ENCODE measurements at places on chromosomes 11 and 22. TPM values are rescaled to one million over a fixed set of nuclear protein-coding genes. Genes with fewer than 3 reads are reported as not detected.
A peak's percentile ranks its signal among the peaks of the same experiment; 100 is the strongest.

DNA sequence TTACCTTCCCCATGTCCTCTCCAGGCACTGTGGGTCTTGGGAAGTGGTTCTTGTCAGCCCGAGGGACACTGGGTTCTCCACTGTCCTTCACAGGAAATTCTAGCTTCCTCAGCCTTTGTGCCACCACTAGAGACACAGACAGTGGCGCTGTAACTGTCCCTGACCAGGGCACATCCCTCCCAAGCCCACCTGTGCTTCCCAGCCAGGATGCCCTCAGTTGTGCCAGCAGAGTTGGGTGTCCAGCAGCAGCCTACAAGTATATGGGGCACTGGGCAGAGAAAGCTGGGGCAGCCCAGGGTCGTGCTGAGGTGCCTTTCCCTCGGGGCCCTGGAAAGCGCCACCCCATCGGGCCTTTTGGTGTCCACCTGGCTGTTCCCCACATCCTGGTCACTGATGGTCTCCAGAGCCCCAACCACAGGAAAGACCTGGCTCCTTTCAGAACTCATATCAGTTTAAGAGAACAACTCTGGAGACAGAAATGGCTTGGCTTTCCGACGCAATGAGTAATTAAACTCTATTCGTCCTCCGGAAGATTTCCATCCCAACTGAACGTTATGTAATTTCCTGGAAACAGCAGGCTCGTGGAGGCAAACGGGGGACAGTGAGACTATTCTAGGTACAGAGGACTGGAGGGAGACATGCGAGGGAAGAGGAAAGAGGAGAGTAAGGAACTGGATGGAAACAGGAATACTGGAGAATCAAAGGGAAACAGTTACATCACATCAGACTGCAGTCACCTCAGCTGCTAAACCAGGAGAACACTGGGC is 28.6 kb downstream of the PPP2R1B start:
- H3K4me3 ChIP-seq = no peak overlapping the region
- H3K4me1 ChIP-seq = peaks cover 6% of the 10 kb centered on the region
- H3K27ac ChIP-seq = no peak overlapping the region
- H3K36me3 ChIP-seq = peaks cover 20% of the 10 kb centered on the region
- no peaks in the 10 kb centered on the region for H3K27me3 ChIP-seq
- DNase-seq = no peak

GRCh38 chr11:35303596-35304385 is 115.6 kb downstream of the SLC1A2 start:
- H3K27me3 ChIP-seq = no peaks in the 10 kb centered on the region
- no peaks in the 10 kb centered on the region for H3K36me3 ChIP-seq
- H3K27ac ChIP-seq = no peak overlapping the region

The B3GAT1 gene
- 0.22 TPM for total RNA-seq

DNA sequence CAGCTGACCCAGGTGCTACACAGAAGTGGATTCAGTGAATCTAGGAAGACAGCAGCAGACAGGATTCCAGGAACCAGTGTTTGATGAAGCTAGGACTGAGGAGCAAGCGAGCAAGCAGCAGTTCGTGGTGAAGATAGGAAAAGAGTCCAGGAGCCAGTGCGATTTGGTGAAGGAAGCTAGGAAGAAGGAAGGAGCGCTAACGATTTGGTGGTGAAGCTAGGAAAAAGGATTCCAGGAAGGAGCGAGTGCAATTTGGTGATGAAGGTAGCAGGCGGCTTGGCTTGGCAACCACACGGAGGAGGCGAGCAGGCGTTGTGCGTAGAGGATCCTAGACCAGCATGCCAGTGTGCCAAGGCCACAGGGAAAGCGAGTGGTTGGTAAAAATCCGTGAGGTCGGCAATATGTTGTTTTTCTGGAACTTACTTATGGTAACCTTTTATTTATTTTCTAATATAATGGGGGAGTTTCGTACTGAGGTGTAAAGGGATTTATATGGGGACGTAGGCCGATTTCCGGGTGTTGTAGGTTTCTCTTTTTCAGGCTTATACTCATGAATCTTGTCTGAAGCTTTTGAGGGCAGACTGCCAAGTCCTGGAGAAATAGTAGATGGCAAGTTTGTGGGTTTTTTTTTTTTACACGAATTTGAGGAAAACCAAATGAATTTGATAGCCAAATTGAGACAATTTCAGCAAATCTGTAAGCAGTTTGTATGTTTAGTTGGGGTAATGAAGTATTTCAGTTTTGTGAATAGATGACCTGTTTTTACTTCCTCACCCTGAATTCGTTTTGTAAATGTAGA is 1.7 kb downstream of the MALAT1 start:
- no peak overlapping the region for H3K4me3 ChIP-seq
- no peak overlapping the region for H3K27ac ChIP-seq
- H3K27me3 ChIP-seq = peaks cover 14% of the 10 kb centered on the region
- peak; percentile 53 for DNase-seq
- peaks cover 3% of the 10 kb centered on the region for H3K36me3 ChIP-seq
- H3K4me1 ChIP-seq = peaks cover 29% of the 10 kb centered on the region

DNA sequence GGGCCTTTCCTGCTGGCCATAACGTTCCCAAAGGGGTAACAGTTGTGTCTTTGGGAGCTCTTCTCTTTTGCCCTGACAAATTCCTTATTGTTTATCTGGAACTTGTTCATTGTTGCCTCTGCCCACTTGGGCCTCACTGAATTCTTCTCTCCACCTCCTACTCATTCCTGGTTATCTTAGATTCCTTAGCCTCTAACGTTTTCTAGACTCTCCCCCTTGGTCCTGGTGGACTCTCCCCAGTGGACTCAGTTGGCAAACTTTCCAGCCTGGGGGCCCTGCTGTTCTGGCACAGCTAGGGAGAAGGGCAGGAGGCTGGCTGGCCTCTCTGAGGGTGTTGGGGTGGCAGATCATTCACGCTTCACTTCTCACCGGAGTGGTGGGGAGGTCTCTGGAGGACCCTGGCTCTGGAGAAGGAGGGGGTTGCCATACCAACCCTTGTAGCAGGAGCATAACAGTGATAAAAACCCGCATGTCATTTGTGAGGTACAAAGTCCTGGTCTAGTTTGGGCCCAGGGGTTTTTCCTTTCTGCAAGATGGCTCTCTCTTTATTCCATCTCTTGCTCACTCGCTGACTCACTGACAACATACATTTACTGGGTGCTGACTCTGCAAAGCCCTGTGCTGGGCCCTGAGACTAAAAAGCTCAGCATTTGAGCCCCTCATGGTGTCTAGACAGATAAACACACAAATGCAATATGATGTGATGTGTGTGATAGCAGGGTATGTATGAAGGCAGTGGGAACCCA is 39.7 kb downstream of the YWHAH start:
- DNase-seq = no peak
- no peak overlapping the region for H3K27ac ChIP-seq
- H3K27me3 ChIP-seq = peaks cover 1% of the 10 kb centered on the region
- no peaks in the 10 kb centered on the region for H3K36me3 ChIP-seq
- H3K4me3 ChIP-seq = no peak overlapping the region
- no peaks in the 10 kb centered on the region for H3K4me1 ChIP-seq

- H3K27me3 ChIP-seq = no peaks in the 10 kb centered on the region
- no peak overlapping the region for H3K27ac ChIP-seq
Observed at GRCh38 chr22:48644108-48644507, 1183.6 kb downstream of the BRD1 start.

The RAB1B gene
- total RNA-seq = 124 TPM

The SEC14L3 gene
- not detected for total RNA-seq

The DDTL gene
- total RNA-seq = 2.0 TPM

The PTPRJ gene
- 37.0 TPM for total RNA-seq

DNA sequence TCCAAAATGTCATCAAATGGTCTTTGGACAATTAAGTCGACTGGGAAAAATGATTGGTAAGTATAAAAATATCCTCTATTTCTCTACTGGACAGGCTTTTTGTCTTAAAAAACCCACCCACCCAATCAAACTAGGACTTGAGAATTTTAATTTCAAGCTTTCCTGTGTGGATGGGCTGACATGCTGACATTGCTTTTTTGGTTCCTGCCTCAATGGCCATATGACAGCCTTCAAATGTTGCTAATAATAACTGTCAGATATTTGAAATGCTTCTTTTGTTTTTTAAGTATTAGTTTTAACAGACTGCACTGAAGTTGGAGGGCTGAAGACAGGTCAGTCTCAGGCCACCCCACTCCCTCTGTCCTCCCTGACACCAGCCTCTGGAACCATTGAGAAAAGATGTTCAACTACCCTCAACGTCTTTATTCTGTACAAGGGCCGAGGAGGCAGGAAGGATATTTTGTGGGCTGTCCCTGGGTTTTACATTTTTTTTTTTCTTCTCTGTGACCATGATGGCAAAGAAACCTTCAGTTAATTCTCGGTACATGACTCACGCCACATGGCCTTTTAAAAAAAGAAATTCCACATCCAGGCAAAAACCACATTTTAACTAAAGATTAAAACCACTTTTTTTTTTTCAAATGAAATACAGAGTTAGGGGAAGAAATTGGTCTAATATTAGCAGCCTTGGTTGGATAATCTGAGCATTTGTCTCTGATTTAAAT is 130.4 kb downstream of the SLC1A2 start:
- no peaks in the 10 kb centered on the region for H3K27me3 ChIP-seq
- H3K27ac ChIP-seq = no peak overlapping the region
- H3K4me3 ChIP-seq = no peak overlapping the region
- peaks cover 21% of the 10 kb centered on the region for H3K4me1 ChIP-seq

GRCh38 chr22:50206599-50206998 is 5.8 kb downstream of the SELENOO start:
- no peak for DNase-seq
- no peak overlapping the region for H3K27ac ChIP-seq
- no peak overlapping the region for H3K4me3 ChIP-seq
- peaks cover 18% of the 10 kb centered on the region for H3K36me3 ChIP-seq
- no peaks in the 10 kb centered on the region for H3K27me3 ChIP-seq

DNA sequence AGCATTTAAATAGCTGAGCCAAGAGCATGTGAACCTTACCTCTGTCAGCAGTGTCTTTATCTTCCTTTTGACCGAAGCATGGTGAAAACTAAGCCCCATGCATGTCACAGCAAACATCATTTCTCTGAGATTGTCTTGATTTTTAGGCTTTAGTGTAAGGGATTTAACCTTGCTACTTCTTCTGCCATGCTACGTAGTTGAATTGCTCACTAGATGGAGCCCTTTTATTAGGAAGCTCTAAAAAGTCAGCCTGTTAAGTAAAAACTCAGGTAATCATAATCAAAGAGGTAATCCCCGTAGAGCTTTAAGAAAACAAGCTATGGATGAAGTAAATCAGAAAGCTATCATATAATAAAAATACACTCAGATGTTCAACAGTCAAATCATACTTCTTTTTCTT is 149.5 kb downstream of the PGR start:
- H3K27me3 ChIP-seq = no peaks in the 10 kb centered on the region
- DNase-seq = no peak
- no peak overlapping the region for H3K27ac ChIP-seq
- H3K36me3 ChIP-seq = no peaks in the 10 kb centered on the region
- no peak overlapping the region for H3K4me3 ChIP-seq

- H3K27me3 ChIP-seq = peaks cover 39% of the 10 kb centered on the region
- H3K4me3 ChIP-seq = peak within 1 kb of the TSS; percentile 84
- peak within 1 kb of the TSS; percentile 50 for H3K27ac ChIP-seq
- H3K36me3 ChIP-seq = peaks cover 2% of the 10 kb centered on the region
- H3K4me1 ChIP-seq = peaks cover 24% of the 10 kb centered on the region
Observed at GRCh38 chr11:8168485-8169257, at the start of gene RIC3. Gene RIC3, minus strand, starts transcription at chr11:8169025. Its CDS starts 36 bp downstream, at chr11:8168989.

The ZNF214 gene
- not detected for total RNA-seq

- no peak overlapping the region for H3K27ac ChIP-seq
- H3K4me1 ChIP-seq = peaks cover 8% of the 10 kb centered on the region
- H3K27me3 ChIP-seq = peaks cover 23% of the 10 kb centered on the region
- H3K36me3 ChIP-seq = no peaks in the 10 kb centered on the region
- H3K4me3 ChIP-seq = no peak overlapping the region
- no peak for DNase-seq
Observed at GRCh38 chr22:38798496-38798895, 4.6 kb upstream of the DNAL4 start.

DNA sequence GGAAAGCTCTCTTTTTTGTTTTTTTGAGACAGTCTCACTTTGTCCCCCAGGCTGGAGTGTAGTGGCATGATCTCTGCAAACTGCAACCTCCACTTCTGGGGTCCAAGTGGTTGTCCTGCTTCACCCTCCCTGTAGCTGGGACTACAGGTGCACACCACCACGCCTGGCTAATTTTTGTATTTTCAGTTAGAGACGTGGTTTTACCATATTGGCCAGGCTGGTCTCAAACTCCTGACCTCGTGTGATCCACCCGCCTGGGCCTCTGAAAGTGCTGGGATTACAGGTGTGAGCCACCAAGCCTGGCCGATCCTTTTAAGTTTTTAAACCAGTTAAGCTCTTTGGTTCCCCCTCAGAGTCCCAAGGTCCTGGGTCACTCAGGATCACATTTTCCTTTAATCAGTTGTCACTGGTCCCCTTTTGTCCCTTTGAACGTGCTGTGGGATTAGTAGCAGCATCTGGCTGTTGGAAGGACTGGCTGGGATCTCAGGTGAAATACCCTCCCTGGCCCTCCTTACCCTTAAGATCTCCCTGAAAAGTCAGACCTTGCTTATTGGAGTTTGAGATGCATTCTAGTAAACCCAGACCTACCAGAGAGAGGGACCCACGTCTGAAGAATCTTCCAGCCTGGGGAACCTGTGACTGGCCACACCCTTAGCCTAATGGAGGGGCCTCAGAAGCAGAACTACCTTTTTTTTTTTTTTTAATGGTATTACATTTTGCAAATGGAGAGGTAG is 8.1 kb downstream of the MALAT1 start:
- no peak overlapping the region for H3K27ac ChIP-seq
- DNase-seq = peak; percentile 69
- no peak overlapping the region for H3K4me3 ChIP-seq

The NF2 gene
- total RNA-seq = 40.4 TPM

- H3K4me3 ChIP-seq = no peak overlapping the region
- peaks cover 19% of the 10 kb centered on the region for H3K27me3 ChIP-seq
- H3K27ac ChIP-seq = no peak overlapping the region
- H3K4me1 ChIP-seq = no peaks in the 10 kb centered on the region
Observed at GRCh38 chr11:120391292-120391691, 55.1 kb downstream of the ARHGEF12 start.

The STK33 gene
- 0.24 TPM for total RNA-seq

The CBLIF gene
- not detected for total RNA-seq

The PRR33 gene
- not detected for total RNA-seq

The MYOD1 gene
- total RNA-seq = not detected

The BTBD18 gene
- total RNA-seq = not detected

- DNase-seq = no peak
- H3K4me1 ChIP-seq = peaks cover 7% of the 10 kb centered on the region
- H3K36me3 ChIP-seq = no peaks in the 10 kb centered on the region
- no peaks in the 10 kb centered on the region for H3K27me3 ChIP-seq
- no peak overlapping the region for H3K27ac ChIP-seq
Observed at GRCh38 chr11:66818231-66818955, 24.8 kb upstream of the RCE1 start.

GRCh38 chr11:33773404-33773986 is 825 bp downstream of the FBXO3 start:
- peaks cover 11% of the 10 kb centered on the region for H3K36me3 ChIP-seq
- H3K4me1 ChIP-seq = peaks cover 48% of the 10 kb centered on the region
- peaks cover 6% of the 10 kb centered on the region for H3K27me3 ChIP-seq
- peak overlapping the region; percentile 95 for H3K4me3 ChIP-seq
- DNase-seq = peak; percentile 54
- H3K27ac ChIP-seq = peak overlapping the region; percentile 72

GRCh38 chr22:48803171-48803947 is 1024.3 kb downstream of the BRD1 start:
- H3K27me3 ChIP-seq = no peaks in the 10 kb centered on the region
- no peak overlapping the region for H3K27ac ChIP-seq
- H3K36me3 ChIP-seq = no peaks in the 10 kb centered on the region
- DNase-seq = no peak
- no peak overlapping the region for H3K4me3 ChIP-seq

All from activated CD4-positive, alpha-beta memory T cell treated with anti-CD3 and anti-CD28 coated beads for 36 hours (primary cell).